Daoy (cell line): ENCODE measurements at places on chromosomes 5 and 9. TPM values are rescaled to one million over a fixed set of nuclear protein-coding genes. Genes with fewer than 3 reads are reported as not detected.
A peak's percentile ranks its signal among the peaks of the same experiment; 100 is the strongest.

- DNase-seq, result no peak
Measured at GRCh38 chr5:42784132-42784531, 27.5 kb downstream of the CCDC152 start.

DNA sequence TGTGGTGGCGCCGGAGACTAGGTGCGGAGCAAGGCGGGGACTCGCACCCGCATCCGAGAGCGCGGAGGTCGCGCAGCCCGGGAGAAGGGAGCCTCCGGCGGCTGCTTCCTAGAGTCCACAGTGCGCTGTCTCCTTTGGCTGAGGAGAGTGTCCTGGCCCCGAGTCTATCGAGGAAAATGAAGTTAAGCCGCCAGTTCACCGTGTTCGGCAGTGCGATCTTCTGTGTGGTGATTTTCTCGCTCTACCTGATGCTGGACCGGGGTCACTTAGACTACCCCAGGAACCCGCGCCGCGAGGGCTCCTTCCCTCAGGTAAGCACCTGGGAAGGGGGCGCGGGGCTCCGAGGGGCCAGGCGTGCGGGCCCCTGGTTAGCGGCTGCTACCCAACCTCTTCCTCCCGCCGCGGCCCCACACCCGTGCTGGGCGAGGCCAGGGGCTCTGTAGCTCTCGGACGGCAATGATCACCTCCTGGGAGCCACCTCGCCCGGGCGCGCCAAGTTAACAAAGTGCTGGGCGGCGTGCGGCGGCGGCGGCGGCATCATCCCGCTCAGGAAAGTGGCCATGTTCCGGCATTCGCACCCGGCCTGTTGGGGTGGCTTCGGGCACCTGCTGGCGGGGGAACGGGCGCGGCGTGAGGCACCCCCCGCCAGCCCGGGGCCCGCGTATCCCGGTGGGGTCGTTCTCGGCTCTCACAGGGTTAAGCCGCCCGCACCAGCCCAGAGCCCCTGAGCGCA is 681 bp downstream of the MAN2A1 start:
- peak; percentile 52 for DNase-seq

- no peak for DNase-seq
Measured at GRCh38 chr9:133673258-133673655, 37.1 kb downstream of the DBH start.

DNA sequence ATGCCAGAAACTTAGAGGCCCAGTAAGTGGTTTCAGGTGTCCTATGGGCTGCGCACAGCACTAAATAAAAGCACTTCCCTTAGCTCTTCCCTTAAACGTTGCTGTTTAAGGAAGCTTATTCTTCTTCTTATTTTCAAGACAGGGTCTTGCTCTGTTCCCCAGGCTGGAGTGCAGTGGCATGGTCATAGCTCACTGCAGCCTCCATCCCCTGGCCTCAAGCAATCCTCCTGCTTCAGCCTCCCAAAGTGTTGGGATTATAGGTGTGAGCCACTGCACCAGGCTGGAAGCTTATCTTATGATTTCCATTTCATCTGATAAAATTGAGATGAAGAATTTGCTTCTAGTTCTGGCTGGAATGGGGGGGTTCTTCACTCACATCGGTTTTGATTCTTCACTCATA is 15.6 kb upstream of the TJP2 start:
- no peak for DNase-seq

DNA sequence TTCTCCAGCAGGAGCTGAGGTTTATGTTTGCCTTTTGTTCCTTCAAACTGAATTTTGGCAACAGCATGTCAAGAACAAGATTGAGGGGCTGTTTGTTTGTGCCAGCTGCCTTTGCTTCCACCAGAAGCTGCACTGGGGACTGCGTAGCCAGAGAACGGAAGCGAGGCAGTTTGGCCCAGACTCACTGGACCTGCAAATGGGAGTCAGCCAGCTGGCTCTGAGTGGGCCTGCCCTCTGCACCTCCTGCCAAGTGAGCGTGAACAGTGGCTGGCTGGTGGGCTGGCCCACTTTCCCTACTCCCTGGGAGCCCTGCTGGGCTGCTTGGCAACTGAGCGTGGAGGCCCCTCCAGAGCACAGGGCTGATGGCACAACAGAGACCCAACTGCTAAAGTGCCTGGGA is 111.6 kb downstream of the GALNT10 start:
- DNase-seq, result no peak

GRCh38 chr5:177966009-177966838 is 29.8 kb downstream of the PROP1 start:
- DNase-seq, result no peak

DNA sequence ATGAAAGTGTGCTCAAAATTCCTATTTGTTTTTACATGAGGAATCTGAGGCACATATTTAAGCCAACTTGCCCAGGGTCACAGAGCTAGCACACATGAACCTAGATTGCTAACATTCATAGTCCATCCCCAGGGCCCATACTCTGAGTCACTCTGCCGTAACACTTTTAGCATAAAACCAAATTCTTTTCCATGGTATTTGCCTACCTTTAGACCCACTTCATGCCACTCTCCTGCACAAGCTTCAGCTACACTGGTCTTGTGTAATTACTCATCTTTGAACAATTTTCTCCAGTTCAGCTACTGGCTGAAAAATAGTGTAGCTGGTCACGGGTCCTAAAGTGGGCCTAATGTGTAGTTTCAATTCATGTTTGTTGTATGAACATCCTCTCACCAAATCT is 200.7 kb downstream of the SLC12A2 start:
- DNase-seq, result peak; percentile 14

Gene IFT74
- 25.6 TPM in 2 replicates for total RNA-seq

Gene CATSPER3
- total RNA-seq, result 0.06 TPM in 1 of 2 replicates, not detected in the other
